Stimulated activated CD4-positive, alpha-beta T cell treated with anti-CD3 and anti-CD28 coated beads, Interleukin-1b, Interleukin-23, amount 100 ng/mL, for 48 hours (primary cell): ENCODE measurements at places on chromosomes 16 and 17.

- no peak for DNase-seq
These were observed 103.7 kb downstream of the RAP1GAP2 start for GRCh38 chr17:2899906-2900305.

DNA sequence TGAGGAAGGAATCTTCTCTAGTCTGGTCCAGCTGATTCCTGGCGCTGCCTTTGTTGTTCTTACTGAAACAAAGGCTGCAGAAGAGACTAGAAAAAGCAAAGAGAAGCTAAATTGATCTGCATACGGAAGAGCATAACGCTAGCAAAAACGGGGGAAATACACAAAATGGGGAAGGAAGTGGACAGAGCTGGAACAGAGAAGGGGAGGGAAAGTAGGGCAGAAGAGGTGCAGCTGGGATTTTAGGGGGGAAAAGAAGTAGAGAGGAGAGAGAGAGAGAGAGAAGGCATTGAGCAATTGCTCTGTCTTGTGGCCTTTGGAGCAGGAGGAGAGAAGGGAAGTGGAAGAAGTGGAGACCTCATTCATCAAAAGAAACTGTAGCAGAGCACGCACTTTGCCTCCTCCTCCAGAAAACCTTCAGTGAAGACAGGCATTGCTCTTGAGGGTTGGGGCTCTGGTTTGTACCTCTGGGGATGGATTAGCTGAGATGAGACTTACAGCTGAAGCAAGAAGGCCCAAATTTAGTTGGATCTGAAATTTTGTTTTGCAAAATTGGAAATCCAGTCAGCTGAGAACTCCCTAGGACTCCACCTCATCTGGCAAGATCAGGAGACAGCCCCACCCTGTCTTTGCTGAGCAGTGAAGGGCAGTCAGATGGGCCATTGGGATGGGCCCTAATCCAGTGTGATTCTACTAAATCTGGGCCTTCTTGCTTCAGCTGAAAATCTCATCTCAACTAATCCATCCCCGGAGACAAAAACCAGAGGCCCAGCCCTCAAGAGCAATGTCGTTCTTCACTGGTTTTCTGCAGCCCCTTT is 55.8 kb downstream of the CDRT4 start:
- DNase-seq = no peak

- DNase-seq = no peak
These were observed 9.2 kb downstream of the SCGB1C2 start for GRCh38 chr17:146546-146945.

DNA sequence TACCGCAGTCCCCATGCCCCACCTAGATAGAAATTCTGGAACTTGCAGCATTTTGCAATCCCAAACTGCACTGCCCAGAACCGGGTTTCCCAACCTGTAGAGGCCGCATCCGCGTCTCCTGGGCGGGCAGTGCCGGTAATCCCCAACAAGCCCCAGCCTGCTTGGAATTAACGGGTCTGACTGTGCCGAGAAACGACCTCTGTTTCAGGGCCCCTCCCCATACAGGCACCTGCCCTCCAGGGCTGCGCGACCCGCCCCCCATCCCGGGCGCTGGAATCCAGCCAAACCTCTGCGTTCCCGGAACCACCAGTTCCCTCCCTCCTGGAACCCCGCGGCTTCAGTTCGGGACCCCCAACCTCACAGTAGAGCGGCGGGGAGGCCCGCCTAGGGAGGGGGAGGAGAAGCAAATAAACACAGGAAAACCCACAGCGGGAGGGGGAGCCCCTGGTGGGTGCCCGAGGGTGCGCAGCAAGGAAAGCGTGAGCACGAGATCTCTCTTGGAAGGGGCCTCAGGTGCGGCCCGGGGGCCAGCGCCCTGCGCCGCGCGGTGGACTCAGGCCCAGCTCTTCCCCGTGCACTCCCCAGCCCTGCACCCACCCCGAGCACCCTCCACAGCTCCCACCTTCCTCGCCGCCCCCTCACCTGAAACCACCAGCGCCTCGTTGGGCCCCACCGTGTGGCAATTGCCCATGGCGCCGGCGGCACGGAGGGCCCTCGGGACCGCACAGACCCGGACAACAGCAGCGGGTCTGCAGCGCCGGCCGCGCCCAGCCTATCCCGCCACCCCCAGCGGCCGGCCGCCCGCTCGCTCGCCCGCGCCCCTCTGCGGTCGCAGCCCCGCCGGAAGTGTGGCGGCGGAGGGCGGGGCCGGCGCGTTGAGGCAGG is at the start of gene FLOT2:
TSS of gene FLOT2 (minus strand) at position 850 of the 885 bp plus-strand sequence. CDS start at position 691, 159 bp downstream.
- peak; percentile 66 for DNase-seq

GRCh38 chr17:13209081-13209480 is 191.3 kb upstream of the ELAC2 start:
- no peak for DNase-seq
